Activated T-cell treated with anti-CD3 and anti-CD28 coated beads for 4 hours (primary cell): ENCODE measurements at places on chromosomes 5 and 9.

DNA sequence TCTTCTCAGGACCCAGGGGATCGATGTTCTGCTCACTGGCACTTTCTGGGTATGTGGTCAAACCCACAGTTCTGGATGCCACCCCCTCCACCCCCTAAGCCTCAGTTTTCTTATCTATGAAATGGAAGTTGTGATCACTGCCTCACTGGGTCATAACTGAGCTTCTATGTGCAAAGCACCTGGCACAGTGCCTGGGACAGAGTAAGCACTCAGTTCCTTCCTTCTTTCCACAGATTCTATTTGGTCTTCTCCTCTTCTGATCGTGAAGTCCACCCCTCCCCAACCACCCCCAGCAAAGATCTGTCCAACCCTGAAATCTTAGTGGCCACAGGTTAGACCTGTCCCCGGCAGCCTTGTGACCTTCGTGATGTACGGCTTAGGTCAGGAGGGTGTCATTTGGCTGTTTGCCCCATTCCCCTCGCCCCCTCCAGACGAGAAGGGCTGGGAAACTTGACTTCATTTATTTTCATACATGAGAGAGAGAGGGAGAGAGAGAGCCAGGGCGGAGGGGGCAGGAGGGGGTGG is 181.4 kb downstream of the FGF18 start:
- no peak for DNase-seq

DNA sequence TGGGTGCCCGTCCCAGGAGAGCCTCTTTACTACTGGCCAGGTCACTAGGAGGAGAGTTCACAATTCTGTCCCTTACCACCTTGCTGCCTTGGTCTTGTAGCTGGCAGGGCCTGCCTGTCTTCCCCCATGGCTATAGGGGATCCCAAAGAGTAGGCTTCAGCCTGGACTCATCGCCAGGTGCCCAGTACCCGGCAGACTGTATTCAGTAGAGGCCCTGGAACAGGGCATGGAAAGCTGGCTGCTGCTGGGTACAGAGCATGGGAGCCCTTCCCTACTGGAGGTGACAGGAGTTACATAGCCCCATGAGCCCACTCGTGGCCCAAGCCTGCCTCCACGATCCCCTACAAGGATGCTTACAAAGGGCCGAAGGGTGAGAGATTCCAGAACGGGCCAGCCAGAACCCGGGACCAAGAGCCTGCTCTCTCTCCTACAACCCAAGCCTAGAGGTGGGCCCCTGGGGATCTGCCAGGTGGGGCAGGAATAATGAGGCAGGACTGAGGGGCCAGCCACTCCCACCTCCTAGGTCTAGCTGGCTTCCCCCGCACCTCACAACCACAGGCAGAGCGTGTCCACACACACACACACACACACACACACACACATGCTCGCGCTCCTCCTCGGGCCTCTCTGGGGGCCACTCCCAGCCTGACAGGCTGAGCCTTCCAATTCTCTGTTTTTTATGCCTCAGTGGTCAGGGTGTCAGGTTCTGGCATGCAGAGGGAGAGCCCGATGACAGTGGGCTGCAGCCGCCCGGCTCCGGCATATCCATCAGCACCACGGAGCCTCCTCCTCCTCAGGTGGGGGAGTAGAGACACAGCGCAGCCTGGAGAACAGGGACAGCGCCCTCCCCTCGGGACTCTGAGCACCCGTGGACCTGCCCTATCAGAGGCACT is 186.0 kb downstream of the PAX5 start:
- no peak for DNase-seq

DNA sequence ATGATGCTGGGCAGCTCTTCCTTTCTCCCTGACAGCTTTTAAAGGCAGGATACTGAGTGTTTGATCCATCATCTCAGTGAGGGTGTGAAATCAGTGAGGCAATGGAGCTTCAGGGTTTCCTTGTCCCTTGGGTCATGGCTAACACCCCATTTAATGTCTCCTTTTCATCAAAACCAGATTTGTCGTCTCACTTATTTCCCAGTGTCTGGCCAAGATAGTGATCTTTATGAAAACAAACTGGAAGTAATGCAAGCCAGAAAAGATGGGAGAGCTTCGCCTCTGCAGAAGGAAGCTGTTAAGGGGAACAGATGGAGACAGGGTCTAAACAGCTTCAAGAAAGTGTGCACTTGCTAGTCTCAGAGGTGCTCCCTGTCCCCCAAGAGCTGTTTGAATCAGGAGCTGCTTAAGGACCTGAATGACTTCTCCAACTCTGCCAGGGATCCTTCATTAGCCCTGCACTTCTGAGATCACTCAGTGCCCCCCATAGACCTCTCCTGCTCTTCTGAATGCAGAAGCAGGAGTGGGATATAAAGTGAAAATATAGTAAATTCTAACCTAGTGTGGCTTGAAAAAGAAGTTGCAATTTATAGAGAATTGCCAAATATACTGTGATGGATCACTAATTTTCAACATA is 96.1 kb downstream of the F2RL2 start:
- DNase-seq: no peak

- peak; percentile 5 for DNase-seq
These were observed 29.7 kb upstream of the MEIKIN start for GRCh38 chr5:131974956-131975726.
